ENCODE measurements at places on chromosomes 3 and 15.

- DNase-seq: no peak
Measured at GRCh38 chr3:123319760-123320159, 118.0 kb downstream of the SEC22A start.

GRCh38 chr3:36192901-36193300 is 187.4 kb upstream of the STAC start:
- no peak for DNase-seq

- DNase-seq: no peak
Measured at GRCh38 chr3:129602730-129603560, 3.5 kb downstream of the PLXND1 start.

DNA sequence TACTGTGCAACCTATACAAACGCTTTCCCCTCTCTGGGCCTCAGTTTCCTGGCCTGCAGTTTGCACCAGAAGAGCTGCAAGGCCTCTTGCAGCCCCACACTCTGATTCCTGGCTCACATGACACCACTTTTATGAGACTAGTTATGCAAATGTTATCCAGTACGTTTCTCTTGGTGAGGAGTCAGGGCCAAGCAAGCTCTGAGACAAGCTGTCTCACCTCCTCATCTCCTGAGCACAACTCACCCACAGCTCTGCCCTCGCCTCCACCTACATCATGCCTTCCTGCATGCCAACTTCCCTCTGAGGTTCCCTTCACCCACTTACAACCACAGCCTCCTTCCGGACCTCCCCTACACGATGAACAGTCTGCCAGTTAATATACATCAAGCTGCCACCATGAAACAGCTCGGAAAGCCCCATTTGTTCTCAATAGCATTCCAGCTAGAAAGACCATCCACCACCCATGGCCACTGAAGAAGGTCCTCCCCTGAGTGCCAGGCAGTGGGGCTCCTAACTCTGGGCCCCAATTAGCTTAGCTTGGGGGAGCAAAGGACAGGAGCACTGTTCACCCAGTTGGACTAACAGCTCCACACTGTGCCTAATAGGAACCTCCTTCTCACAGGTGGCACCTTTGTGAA is 25.0 kb downstream of the CRYGS start:
- DNase-seq: peak; percentile 34

DNA sequence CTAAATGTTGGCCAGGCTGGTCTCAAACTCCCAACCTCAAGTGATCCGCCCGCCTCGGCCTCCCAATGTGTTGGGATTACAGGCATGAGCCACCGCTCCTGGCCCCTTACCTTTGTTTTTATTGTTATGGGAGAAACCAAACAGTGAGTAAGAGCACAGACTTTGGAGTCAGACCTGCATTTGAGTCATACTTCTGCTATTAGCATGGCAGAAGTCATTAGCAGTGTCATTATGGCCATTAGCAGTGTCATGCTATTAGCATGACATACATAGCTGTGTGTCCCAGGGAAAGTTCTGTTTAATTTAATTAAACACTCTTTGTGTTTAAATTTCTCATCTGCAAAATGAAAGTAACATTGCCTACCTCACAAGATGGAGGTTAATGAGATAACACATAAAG is 54.8 kb downstream of the SQOR start:
- DNase-seq: no peak

- DNase-seq: no peak
Measured at GRCh38 chr3:16406579-16406978, 106.9 kb downstream of the RFTN1 start.

GRCh38 chr3:53729618-53730017 is 116.6 kb downstream of the CHDH start:
- no peak for DNase-seq

DNA sequence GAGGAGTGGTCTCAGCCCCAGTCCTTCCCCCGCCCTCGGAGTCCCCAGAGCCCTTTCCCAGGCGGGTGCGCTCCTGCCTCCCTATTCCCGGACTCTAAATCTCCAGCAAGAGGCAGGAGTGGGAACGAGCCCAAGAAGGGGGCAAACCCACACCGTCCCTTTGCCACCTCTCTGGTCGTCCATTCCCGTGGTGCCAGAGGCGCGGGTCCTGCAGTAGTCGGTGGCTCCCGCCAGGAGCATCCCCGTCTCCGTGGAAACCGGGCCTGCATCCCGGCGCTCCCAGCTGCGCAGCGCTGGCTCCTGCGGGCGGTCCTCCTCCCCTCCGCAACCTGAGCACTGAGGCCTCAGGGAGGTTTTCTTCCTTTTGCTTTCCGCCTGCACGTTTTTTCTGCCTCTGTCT is 44.8 kb downstream of the LHFPL4 start:
- no peak for DNase-seq

DNA sequence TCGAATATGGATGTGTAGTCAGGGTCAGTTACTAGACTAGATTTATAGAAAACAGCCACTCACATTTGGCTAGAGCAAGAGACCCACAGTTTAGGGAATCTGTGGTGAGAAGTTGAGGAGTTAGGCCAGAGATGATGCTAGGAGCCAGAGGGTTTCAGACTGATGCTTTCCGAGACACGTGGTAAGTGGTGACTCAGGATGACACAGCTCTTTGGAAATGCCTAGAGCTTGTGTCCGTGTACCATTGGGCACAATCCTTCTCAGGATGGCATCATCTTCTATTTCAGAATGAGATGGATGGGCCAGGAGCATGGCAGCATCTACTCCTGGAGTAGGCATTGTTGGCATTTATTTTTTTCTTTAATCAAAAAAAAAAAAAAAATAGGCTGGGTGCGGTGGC is 28.5 kb downstream of the PTPRG start:
- DNase-seq: no peak

DNA sequence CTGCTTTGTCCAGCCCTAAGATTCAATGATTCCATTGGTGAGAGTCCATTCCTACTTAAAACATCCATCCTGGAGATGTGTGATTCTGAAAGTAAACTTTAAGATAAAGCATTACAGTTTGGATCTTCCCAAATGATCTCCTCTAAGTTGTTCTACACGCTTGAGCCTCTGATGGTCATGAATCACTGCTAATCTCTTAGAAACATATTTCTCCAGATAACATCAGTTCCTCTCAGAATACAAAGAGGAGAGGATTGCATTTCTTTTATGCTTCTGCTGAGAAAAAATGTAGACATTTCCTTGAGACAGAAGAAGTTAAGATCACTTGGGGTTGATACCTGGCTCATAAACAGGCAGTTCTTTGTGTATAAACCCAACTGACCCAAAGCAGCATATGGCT is 281.2 kb upstream of the DPH6 start:
- no peak for DNase-seq

GRCh38 chr3:29152379-29152778 is 128.5 kb upstream of the RBMS3 start:
- DNase-seq: no peak

DNA sequence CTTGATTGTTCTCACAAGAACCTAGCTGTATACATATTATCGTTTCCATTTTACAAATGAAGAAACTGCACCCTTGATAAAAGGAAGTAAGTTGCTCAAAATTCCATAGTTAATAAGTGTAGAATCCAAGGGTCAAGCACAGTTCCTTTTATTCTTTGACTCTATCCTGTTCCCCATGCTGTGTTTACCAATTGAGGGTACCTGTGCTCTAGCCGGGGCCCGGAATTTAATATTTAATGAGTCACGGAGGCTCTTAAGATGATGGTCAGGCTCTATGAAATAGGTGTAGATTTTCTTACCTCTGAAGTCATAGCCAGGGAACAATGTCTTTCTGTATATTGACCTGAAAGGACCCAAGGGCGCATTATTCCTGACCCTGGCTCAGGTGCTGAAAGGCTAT is 65.2 kb downstream of the LPP start:
- DNase-seq: no peak

GRCh38 chr15:70328679-70329115 is 231.0 kb upstream of the TLE3 start:
- no peak for DNase-seq

GRCh38 chr3:43729707-43730414 is 39.1 kb downstream of the ABHD5 start:
- DNase-seq: no peak

DNA sequence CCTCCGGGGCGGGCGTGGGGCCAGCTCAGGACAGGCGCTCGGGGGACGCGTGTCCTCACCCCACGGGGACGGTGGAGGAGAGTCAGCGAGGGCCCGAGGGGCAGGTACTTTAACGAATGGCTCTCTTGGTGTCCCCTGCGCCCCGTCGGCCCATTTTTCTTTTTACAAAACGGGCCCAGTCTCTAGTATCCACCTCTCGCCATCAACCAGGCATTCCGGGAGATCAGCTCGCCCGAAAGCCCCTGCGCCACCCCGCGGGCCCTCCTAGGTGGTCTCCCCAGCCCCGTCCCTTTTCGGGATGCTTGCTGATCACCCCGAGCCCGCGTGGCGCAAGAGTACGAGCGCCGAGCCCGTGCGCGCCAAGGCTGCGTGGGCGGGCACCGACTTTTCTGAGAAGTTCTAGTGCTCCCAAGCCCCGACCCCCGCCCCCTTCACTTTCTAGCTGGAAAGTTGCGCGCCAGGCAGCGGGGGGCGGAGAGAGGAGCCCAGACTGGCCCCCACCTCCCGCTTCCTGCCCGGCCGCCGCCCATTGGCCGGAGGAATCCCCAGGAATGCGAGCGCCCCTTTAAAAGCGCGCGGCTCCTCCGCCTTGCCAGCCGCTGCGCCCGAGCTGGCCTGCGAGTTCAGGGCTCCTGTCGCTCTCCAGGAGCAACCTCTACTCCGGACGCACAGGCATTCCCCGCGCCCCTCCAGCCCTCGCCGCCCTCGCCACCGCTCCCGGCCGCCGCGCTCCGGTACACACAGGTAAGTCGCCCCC is at the start of gene THBS1:
Gene THBS1 (plus strand): TSS at position 595 of the 757 bp plus-strand sequence. CDS start 779 bp downstream, outside the sequence.
- peak; percentile 42 for DNase-seq

GRCh38 chr3:116483135-116483534 is 37.8 kb upstream of the LSAMP start:
- DNase-seq: no peak

GRCh38 chr15:62430056-62430455 is 265.0 kb upstream of the C2CD4B start:
- DNase-seq: no peak

- DNase-seq: no peak
Measured at GRCh38 chr15:46170326-46170725, 535.5 kb downstream of the SQOR start.

DNA sequence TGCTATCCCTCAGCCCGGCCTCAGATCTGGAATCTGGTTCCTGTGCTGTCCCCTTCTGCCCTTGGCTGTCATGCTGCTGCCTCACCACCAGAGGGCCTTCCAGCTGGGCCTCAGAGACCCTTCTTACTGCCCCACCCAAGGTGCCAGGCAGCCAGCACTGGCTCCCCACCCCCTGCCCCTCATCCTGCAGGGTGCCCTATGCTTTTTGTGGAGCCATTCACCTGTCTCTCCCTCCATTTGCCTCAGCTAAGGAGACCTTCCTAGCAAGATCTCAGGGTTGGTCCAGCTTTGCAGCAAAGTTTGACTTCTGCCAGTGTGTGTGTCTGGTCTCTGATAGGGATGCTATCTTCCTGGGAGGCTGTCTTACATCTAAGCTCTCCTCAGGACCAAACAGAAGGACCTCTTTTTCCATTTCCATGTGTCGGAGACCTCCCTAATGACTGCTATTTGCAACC is 1.9 kb upstream of the VWA5B2 start:
- no peak for DNase-seq

GRCh38 chr15:78626381-78626995 is 5.7 kb upstream of the CHRNA3 start:
- no peak for DNase-seq

DNA sequence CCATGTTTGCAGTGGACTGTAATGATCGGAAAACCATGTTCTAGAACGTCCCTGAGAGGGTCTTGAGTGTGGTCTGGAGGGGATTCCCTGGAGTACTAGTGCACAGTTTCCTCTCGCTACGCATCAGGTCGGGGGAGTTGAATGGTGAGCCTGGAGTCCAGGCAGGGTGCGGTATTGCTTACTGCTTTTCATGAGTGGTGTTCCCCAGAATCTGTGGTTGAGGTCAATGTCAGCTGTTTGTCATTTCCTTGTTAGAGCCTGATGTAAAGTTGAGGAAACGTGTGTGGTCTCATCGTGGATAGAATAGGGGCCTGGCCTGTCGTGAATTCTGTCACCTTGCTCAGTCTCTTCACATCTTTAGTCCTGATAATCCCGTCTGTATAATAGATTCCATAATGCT is 328.2 kb upstream of the LRRFIP2 start:
- DNase-seq: no peak

DNA sequence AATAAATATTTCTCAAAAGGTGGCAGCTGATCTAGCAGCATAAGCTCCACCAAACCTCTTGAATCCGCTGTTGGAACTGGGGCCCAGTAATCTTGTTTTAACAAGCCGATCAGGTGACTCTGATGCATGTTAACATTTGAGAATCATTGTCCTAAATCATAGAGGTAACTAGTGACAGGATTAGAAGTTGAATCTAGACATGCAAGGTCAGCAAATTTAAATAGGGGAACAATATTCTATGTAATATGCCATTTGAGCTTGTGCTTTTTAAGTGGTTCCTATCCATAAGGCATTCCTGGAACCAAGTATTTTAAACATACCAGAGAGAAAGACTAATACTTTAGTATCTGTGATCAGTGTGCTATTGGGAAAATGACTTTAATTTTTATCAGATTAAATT is 412.8 kb downstream of the PYDC2 start:
- no peak for DNase-seq

- no peak for DNase-seq
Measured at GRCh38 chr3:168081171-168081771, 14.5 kb downstream of the GOLIM4 start.

DNA sequence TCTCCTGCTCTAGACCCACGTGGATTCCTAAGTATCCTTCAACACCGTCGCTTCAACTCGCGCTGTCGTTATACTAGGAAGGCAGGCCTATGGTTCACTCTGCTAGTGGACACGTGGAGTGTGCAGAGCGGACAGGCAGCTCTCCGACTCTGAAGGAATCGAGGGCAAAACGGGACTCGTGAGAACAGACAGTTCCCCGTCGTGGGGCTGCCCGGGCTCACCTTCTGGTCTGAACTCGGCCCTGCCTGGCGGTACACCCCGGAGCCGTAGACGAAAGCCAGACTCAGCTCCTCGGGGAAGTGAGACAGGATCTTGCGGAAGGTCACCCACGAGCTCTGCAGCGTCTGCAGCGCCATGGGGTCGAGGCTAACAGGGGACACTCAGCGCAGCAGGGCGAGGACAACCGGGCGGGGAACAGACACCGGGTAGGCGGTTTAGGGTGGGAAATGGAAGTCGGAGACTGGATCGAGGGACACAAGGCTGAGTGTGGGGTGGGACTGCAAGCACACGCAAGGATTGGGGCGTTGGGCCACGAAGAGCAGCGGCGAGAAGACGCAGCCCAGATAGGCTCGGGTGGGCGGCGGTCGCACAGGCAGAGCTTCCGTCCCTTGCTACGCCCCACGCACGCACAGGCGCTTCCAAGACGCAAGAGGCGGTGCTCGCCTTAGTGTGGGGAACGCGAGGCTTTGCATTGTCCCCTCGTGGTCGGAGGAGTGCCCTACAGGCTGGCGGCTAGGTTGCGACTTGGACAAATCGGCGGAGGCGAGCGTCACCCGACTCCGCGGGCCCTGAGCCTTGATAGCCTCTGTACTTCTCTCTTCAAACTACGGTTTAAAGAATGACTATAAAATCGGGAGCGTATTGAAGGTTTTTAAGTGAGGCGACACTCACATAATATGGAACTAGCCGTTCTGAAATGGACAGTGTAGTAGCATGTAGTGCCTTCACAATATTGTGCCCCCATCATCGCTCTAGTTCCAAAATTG is at the start of gene TAMM41:
Gene TAMM41 (minus strand): TSS at position 605 of the 986 bp plus-strand sequence. CDS start 249 bp downstream, at position 356.
- peak; percentile 80 for DNase-seq
